Motor neuron (in vitro differentiated cells): ENCODE measurements at places on chromosomes 1 and 21.

DNA sequence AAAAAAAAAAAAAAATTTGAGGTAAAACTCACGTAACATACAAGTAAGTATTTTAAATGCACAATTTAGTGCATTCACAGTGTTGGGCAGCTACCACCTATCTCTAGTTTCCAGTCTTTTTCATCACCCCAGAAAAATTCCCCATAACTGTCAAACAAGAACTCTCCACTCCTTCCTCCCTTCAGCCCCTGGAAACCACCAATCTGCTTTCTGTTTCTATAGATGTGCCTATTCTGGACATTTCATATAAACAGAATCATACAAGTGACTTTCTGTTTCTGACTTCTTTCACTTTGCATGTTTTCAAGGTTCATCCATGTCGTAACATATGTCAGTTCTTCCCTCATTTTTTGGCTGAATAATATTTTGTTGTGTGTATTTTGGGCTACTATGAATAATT, 24.9 kb upstream of the ETS2 start:
- ATAC-seq = no peak

DNA sequence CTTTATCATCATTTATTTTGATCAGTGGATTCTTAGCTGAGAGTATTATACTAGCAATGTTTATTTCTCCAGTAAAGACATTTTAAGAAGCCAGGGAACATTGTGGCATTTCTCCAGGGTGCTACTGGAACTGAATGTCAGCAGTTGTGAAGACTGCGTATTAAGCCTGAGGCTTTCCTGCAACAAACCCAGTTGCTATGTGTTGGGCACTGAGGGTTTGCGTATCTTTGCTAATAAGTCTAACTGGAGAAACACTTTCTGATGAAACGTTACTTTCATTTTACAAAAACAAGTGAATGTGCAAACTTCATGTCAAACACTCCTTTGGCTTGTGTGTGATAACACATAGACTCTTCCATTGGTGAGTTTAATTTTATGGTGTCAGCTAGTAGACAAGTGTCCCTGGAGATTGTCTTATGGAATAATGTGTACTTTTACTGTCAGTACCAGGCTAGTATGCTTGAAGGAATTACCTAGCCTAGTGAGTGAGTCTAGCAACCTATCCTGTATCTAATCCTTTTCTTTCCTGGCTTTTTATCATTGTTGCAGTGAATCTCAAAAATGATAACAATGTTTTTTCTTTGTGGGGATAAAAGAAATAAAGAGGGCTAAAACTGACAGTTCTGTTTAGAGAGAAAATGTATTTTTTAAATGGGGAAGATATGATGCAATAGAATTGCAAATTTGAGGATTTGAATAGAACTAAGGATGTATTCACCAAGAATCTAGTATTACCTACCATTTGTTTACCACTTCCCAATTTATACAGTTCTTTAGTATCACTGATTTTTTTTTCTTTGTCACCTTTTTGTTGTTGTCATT, 70.1 kb downstream of the MTR start:
- no peak for ATAC-seq

GRCh38 chr21:9738527-9738926, 782.9 kb upstream of the TPTE start:
- no peak for ATAC-seq

DNA sequence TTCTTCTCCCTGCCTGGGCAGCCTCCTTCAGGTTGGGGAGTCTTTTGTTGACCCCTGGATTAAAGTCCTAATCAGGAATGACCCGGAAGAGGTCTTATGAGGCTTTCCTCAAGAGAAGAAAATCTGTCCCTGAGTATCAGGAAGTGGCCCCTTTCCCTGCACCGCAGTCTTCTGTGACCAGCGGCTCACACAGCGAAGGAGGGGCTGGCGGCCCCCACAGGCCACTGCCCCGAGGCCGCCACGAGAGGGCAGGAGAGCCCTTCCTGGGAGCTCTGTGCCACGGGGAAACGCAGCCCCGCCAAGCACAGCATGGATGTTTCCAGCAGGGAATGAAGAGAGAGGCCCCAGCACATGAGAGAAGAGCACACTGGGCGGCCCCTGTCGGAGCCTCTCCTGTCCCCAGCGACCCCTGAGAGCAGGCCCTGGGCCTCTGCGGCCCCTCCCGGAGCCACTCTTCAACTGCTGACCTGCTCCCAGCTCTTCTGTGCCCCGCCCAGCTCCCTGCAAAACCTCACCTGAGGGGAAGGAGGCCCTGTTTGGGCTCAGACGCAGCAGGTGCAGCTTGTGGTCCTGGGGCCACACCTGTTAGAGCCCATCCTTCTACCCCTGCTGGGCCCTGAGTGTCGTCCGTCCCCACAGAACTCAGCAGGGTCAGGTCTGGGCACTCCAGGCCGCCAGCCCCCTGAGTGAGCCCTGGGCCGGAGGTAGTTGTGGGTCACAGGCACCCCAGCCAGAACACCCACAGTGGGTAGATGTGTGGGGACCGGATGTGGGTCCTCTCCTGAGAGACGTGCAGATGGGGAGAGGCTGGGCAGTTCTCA, 4.9 kb upstream of the POFUT2 start:
- peak; percentile 70 for ATAC-seq

GRCh38 chr21:38468989-38469388, 29.3 kb downstream of the ERG start:
- ATAC-seq = peak; percentile 27

GRCh38 chr1:89364954-89365550, 1.2 kb downstream of the GBP6 start:
- no peak for ATAC-seq

GRCh38 chr1:110875216-110875731, 2.3 kb downstream of the CD53 start:
- ATAC-seq = no peak

DNA sequence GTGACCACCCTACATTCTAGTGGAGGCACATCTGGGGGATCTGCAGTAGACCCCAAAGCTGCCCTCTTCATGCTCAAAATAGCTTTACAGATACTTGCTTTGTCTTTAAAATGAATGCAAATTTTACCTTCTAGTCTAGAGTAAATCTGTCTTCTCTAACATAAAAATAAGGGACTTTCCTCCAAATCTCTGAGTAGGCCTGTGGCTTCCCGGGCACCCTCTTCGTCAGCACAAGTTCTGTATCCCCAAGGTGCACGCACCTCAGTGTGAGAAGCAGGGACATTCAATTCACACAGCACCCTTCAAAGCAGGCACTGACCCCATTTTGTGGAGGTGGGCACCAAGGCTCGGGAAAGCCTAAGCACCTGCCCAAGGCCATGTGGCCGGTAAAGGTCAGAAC, 19.0 kb downstream of the MEF2D start:
- ATAC-seq = no peak

DNA sequence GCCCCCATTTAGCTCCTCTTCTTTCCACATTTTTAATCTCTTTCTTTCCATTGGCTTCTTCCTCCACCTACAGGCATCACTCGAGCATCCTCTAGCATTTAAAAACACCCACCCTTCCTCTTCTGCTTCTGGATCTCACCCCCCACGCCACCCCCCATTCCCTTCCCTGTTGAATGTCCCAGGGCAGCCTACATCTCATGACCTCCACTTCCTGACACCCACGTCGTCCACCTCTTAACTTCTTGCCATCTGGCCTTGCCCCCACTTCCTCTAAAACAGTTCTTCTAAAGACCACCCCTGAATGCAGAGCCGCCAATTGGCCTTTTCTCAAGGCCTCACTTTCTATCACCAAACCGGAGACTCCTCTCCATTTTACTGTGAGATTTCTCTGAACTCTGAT, 6.1 kb upstream of the ETNK2 start:
- ATAC-seq = no peak

GRCh38 chr21:46084709-46085108, 13.2 kb upstream of the COL6A2 start:
- no peak for ATAC-seq

GRCh38 chr1:234619071-234619480, 9.1 kb upstream of the IRF2BP2 start:
- peak; percentile 38 for ATAC-seq

GRCh38 chr1:107750364-107750959, 214.5 kb downstream of the VAV3 start:
- peak; percentile 65 for ATAC-seq

- no peak for ATAC-seq
These were observed 16.9 kb upstream of the RPF1 start for GRCh38 chr1:84462118-84462517.

- no peak for ATAC-seq
These were observed 67.5 kb downstream of the DNTTIP2 start for GRCh38 chr1:93811326-93812065.

DNA sequence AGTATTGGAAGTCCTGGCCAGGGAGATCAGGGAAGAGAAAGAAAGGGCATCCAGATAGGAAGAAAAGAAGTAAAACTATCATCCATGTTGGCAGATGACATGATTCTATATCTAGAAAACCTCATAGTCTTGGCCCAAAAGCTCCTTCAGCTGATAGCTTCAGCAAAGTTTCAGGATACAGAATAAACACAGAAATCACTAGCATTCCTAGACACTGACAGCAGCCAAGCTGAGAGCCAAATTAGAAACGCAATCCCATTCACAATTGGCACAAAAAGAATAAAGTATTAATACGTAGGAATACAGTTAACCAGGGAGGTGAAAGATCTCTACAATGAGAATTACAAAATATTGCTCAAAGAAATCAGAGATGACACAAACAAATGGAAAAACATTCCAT, 44.6 kb downstream of the ZFYVE9 start:
- no peak for ATAC-seq

DNA sequence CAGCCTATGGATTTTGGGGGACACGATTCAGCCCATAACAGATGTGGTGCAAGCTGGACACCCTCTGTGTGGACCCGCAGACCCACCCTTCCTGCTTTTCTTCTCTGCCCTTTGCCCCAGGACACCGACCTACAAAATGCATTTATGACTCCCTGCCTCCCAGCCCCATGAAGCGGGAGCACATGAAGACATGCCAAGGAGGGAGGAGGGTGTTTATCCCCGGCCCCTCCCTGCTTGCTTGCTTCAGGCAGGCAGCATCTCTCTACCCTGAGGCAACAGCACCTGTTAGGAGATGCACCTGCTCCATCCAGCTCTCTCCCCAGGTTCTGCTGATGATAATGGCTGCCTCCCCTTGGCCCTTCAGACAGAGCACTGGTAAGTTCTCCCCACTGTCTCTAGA, 187.5 kb downstream of the PSMG1 start:
- no peak for ATAC-seq

DNA sequence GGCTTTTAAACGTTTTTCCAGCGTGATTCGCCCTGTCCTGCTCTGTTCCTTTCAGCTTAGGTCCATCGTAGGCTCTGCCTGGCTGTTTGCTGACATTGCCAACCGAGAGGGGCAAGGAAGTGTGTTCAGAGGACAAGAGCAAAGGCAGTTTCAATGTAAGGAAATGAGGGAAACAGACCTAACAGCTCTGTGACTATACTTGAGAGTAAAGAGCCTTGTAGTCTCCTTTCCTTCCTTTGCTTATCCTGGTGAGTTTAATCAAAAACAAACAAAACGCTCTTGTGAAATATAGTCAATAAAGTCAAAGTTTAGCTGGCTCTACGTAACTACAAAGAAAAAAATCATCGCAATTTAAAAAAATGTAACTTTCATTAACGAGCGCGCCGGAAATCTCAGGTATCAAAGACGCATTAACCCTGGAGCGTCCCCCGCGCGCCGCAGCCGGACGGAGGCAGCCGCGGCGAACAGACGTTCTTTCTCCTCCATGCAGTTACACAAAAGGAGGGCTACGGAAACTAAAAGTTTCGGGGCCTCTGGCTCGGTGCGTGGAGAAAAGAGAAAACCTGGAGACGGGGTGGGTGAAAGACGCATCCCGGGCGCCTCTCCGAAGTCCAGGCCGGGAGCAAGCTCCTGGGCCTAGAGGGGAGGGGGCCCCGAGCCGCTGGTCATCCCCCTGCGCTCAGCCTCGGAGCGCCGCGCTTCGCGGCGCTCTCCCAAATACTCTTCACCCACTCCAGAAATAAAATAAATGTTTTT, 617 bp upstream of the ADGRL2 start:
- peak; percentile 29 for ATAC-seq

DNA sequence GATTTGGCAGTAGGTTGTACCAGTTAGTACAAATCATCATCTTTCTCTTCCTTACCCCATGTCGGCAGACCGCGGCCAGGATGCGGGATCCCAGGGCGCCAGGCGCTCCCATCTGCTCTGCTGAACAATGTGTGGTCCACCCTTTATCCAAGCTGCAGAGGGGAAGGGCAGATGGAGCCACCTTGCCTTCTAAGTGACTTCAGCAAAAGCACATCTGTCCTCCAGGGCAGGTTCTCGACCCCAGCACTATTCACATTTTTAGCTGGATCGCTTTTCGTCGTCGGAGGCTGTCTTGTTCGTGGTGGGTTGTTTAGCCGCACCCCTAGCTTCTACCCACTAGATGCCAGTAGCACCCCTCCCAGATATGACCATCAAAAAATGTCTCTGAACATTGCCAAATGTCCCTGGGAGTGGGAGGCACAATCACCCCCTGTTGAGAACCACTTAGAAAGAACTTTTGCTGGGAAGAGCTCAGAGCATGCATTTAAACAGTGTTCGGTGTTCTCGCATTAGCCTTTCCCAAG, 58.1 kb upstream of the SIM2 start:
- ATAC-seq = no peak

DNA sequence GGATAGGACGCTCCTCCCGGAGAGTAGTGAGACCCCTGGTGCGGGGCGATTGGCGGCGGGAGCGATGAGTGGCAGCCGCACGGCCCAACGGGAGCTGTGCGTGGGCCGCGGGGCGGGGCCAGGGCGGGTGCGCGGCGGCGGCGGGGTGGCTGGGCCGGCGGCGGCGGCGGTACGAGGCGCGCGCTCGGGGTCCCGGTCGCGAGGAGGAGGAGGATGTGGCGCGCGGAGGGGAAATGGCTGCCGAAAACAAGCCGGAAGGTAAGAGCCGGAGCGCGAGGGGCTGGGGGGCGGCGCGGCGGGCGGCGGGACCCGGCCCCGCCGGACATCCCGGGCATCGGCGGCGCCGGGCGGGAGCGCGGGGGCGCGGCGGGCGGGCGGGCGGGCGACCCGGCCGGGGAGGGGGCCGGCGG, at the start of gene CAMTA1:
Gene CAMTA1, plus strand, starts transcription at position 137 of the 410 bp plus-strand sequence. Its CDS starts 77 bp downstream, at position 214.
- ATAC-seq = no peak

DNA sequence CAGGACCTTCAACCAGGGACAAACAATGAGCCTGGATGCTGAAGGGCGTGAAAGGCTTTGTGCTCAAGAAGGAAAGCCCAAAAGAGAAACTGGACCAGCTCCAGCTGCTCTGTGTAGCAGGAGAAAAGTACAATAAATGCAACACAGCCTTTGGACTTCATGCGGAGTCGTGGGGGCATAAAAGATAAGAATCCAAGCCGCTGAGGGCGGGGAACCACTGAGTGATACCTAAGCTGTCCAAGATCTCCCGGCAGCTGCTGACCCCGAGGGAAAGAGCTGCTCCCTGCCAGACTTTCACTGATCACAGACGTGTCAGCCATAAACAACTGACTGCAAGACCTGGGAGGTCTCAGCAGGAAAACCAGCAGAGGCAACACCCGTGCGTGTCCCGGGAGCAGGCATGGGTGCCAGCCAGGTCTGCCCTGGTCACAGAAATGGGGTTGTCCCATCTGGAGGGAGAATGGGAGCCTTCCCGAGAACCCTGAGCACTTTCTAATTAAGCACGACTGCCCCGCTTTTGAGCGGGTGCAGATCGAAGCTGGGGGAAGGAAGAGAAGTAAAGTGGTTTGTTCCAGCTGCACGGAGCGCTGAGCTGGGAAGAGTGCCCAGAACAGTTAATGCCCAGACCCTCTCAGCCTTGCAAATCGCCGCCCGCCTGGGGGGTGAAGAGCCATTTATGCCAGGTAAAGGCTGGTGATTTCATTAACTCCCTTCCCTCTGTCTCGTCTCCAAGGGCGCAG, 68.3 kb upstream of the TARDBP start:
- peak; percentile 27 for ATAC-seq

GRCh38 chr1:91685994-91686393, 185.3 kb downstream of the CDC7 start:
- ATAC-seq = no peak
